Esophagus squamous epithelium (tissue), 5 donors: ENCODE measurements at places on chromosomes 6 and 20. TPM values are rescaled to one million over a fixed set of nuclear protein-coding genes. Genes with fewer than 3 reads are reported as not detected.

TP53TG5 gene
- total RNA-seq: not detected

RREB1 gene
- 79.6 TPM for total RNA-seq

GRM4 gene
- not detected for total RNA-seq

SLC22A3 gene
- total RNA-seq: 14.2 TPM

SLC17A3 gene
- total RNA-seq: not detected

GRCh38 chr6:37258405-37259105 lies 611 bp upstream of the TMEM217 start:
- no peaks in the 10 kb centered on the region for H3K27me3 ChIP-seq
- peak overlapping the region; percentile 98 for H3K4me3 ChIP-seq
- H3K27ac ChIP-seq: peak overlapping the region; percentile 97
- no peaks in the 10 kb centered on the region for H3K36me3 ChIP-seq
- peaks cover 15% of the 10 kb centered on the region for H3K4me1 ChIP-seq
- DNase-seq: no peak

- no peak overlapping the region for H3K4me3 ChIP-seq
- H3K27me3 ChIP-seq: no peaks in the 10 kb centered on the region
- DNase-seq: no peak
- H3K27ac ChIP-seq: no peak overlapping the region
- H3K36me3 ChIP-seq: no peaks in the 10 kb centered on the region
- H3K4me1 ChIP-seq: peaks cover 9% of the 10 kb centered on the region
These were observed 202.7 kb upstream of the MARCKS start for GRCh38 chr6:113654396-113654795.

- H3K27ac ChIP-seq: no peak overlapping the region
- no peak overlapping the region for H3K4me3 ChIP-seq
- no peaks in the 10 kb centered on the region for H3K36me3 ChIP-seq
- DNase-seq: no peak
- H3K27me3 ChIP-seq: no peaks in the 10 kb centered on the region
These were observed 152.8 kb upstream of the RIPOR2 start for GRCh38 chr6:25088513-25088912.

DNA sequence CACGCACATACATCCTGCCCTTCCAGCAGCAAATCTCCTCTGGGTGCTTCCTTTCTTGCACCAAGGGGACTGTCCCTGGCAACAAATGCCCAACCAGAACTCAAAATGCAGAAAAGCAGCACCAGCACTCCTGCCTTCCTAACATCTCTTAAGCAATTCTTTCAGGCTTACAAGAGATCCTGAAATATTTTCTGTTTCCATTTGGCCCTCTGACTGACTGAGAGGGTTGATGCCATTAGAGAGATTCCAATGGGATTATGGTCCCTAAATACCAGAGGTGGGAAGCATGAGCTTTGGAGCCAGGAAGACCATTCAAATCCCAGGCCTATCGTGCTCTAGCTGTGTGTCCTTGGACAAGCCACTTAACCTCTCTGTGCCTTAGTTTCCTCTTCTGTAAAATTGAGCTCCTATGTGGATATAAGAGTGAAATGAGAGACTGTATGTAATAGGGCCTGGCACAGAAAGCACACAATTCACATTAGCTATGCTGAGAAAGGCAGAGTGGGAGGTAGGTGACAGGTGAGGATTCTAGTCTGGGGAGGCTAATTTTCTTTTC lies 56.8 kb downstream of the PRDM1 start:
- no peaks in the 10 kb centered on the region for H3K36me3 ChIP-seq
- no peak overlapping the region for H3K27ac ChIP-seq
- H3K4me3 ChIP-seq: no peak overlapping the region
- no peak for DNase-seq

- no peak overlapping the region for H3K4me3 ChIP-seq
- no peak for DNase-seq
- no peak overlapping the region for H3K27ac ChIP-seq
- no peaks in the 10 kb centered on the region for H3K27me3 ChIP-seq
- H3K4me1 ChIP-seq: no peaks in the 10 kb centered on the region
- H3K36me3 ChIP-seq: no peaks in the 10 kb centered on the region
These were observed 365.9 kb downstream of the TAF4 start for GRCh38 chr20:61699495-61700374.

DNA sequence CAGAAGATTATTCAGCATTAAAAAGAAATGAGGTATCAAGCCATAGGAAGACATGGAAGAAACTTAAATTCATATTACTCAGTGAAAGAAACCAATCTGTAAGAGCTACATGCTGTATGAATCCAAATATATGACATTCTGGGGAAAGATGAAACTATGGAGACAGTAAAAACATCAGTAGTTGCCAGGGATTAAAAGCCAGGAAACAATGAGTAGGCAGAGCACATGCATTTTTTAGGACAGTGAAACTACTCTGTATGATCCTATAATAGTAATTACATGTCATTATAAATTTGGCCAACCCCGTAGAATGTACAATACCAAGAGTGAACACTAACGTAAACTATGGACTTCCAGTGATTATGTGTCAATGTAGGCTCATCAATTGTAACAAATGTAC lies 92.8 kb upstream of the RNF217 start:
- no peak overlapping the region for H3K4me3 ChIP-seq
- H3K4me1 ChIP-seq: no peaks in the 10 kb centered on the region
- no peak for DNase-seq
- H3K27ac ChIP-seq: no peak overlapping the region
- H3K27me3 ChIP-seq: no peaks in the 10 kb centered on the region

DNA sequence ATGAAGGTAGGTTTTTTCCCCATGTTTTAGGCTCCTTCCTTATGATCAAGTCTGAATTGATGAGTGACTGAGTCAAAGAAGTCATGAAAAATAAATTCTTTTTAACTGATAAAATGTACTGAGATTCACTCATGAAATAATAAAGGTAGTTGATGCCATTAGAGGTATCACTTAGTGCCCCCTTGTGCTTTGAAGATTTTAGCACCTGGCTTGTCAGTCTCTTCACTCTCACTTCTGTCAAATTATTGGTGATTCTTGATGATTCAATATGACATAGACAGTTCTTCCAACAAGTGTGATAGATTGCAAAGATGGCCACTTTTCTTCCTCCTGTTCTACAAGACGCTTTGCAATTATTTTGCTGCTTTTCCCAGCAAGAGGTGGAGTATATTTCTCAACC lies 4.2 kb upstream of the DLK2 start:
- peaks cover 9% of the 10 kb centered on the region for H3K4me1 ChIP-seq
- no peak overlapping the region for H3K4me3 ChIP-seq
- no peak for DNase-seq
- no peaks in the 10 kb centered on the region for H3K36me3 ChIP-seq

GRCh38 chr20:51404297-51405060 lies 138.0 kb downstream of the NFATC2 start:
- H3K36me3 ChIP-seq: peaks cover 8% of the 10 kb centered on the region
- peaks cover 27% of the 10 kb centered on the region for H3K4me1 ChIP-seq
- H3K27me3 ChIP-seq: no peaks in the 10 kb centered on the region
- H3K4me3 ChIP-seq: no peak overlapping the region
- DNase-seq: peak; percentile 29

GRCh38 chr6:154468760-154469159 lies 41.7 kb downstream of the CNKSR3 start:
- peaks cover 78% of the 10 kb centered on the region for H3K4me1 ChIP-seq
- no peak overlapping the region for H3K27ac ChIP-seq
- no peak for DNase-seq
- no peaks in the 10 kb centered on the region for H3K36me3 ChIP-seq
- H3K27me3 ChIP-seq: no peaks in the 10 kb centered on the region

DNA sequence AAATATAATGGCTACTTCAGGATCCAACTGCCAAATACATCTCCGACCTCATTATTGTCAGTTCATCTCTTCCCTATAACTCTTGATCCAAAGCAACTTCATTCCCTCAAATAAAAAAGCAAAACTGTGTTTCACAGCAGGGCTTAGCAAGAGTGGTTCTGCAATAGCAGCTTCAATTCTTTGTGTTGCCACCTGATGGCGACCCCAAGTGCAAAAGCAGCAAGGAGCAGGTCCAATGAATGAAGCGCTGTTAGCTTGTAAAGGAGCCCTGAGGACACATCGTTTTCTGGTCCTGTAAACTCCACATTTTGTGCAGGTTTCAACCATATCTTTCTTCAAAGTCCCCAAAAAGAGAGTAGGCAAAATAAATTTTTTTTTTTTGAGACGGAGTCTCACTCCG lies 19.6 kb downstream of the RTN4IP1 start:
- DNase-seq: no peak
- H3K4me1 ChIP-seq: no peaks in the 10 kb centered on the region
- no peak overlapping the region for H3K4me3 ChIP-seq
- H3K27ac ChIP-seq: no peak overlapping the region
- H3K27me3 ChIP-seq: no peaks in the 10 kb centered on the region

DNA sequence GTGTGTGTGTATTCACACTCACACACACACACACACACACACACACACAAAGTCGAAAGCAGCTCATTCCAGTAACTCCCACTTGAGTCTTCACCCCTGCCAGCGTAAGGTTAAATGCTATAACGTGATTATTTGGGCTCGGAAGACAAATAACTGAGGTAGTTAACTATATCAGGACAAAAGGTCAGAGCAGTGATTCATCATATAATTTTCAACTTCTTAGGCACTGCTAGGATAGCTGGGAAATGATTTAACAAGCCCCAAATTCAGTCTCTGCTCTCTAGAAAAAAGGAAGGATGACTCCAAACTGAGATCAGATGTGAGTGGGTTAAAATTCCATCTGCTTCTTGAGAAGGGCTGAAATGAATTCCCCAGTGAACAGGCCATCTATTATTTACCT lies 30.7 kb downstream of the HDGFL1 start:
- no peaks in the 10 kb centered on the region for H3K27me3 ChIP-seq
- no peaks in the 10 kb centered on the region for H3K4me1 ChIP-seq
- H3K27ac ChIP-seq: no peak overlapping the region
- DNase-seq: no peak

DNA sequence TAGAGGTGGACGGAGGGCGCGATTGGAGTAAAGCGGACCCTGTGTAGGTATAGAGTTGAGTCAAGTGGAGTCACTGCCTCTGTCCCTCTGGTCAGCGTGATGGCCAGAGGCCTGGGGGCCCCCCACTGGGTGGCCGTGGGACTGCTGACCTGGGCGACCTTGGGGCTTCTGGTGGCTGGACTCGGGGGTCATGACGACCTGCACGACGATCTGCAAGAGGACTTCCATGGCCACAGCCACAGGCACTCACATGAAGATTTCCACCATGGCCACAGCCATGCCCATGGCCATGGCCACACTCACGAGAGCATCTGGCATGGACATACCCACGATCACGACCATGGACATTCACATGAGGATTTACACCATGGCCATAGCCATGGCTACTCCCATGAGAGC lies 479 bp downstream of the SLC39A7 start:
- H3K4me1 ChIP-seq: peaks cover 43% of the 10 kb centered on the region
- H3K4me3 ChIP-seq: peak overlapping the region; percentile 81
- H3K36me3 ChIP-seq: peaks cover 28% of the 10 kb centered on the region
- peak overlapping the region; percentile 97 for H3K27ac ChIP-seq
- H3K27me3 ChIP-seq: no peaks in the 10 kb centered on the region
- DNase-seq: no peak

- no peak for DNase-seq
- H3K4me1 ChIP-seq: no peaks in the 10 kb centered on the region
- H3K36me3 ChIP-seq: no peaks in the 10 kb centered on the region
These were observed 448.7 kb upstream of the JARID2 start for GRCh38 chr6:14796974-14797762.

DNA sequence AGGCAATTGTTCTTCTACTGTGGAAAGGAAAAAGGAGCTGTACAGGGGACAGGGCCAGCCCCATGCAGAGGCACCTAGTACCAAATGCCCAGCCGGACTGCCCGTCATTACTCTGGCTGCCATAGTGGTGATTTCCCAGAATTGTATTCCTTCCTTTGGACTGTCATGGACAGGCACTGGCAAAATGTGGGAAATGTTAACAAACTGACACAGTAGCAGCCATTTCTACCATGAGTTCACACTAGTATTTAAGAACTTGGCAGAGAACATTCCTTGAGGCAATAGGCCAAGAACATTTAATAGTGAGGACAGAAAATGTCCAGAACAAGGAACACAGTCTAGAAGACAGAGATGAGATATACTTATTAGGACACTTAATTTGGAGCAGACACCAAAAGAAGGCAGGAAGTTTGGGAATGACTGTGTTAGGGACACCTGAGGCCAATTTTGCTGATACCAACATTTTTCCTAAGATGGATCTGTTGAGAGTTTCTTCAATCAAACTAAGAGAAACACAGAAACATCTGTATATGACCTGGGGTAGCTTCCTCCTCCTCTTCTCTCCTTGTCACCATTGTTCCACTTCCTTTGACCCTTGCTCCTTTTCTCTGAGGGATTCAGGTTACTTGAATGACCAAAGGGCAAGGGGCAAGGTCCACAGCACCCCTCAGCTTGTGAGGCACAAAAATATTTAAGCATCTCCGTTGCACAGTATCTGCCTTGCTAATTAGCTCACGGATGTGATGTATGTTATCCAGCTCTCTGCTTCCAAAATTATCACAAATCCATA lies 14.9 kb downstream of the ADTRP start:
- H3K27me3 ChIP-seq: no peaks in the 10 kb centered on the region
- peaks cover 40% of the 10 kb centered on the region for H3K4me1 ChIP-seq
- no peaks in the 10 kb centered on the region for H3K36me3 ChIP-seq
- DNase-seq: no peak

- no peak for DNase-seq
- H3K27me3 ChIP-seq: no peaks in the 10 kb centered on the region
- H3K27ac ChIP-seq: no peak within 1 kb of the TSS
These were observed at the start of gene FRMD1 for GRCh38 chr6:168078943-168079405. TSS of gene FRMD1 (minus strand) at chr6:168079212. CDS start at chr6:168079094, 118 bp downstream.

DNA sequence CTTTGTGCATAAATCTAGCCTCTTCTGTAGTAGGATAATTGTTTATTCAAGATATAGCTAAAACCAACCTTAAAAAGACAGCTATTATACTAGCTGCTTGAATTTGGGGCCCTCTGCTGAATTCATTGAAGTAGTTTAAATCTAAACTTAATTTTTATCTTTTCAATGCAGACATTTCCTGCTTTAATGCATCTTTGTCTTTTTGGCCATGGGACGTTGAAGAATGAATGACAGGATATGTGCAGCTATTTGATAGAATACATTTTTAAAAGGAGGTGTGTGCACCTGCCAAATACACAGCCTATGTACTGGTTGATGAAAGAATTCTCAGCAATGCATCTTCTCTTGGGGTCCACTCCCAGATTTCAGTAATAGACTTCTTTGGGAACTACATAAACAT lies 524.9 kb downstream of the PHF3 start:
- H3K4me3 ChIP-seq: no peak overlapping the region
- no peak for DNase-seq
- H3K36me3 ChIP-seq: no peaks in the 10 kb centered on the region
- H3K27ac ChIP-seq: no peak overlapping the region

DNA sequence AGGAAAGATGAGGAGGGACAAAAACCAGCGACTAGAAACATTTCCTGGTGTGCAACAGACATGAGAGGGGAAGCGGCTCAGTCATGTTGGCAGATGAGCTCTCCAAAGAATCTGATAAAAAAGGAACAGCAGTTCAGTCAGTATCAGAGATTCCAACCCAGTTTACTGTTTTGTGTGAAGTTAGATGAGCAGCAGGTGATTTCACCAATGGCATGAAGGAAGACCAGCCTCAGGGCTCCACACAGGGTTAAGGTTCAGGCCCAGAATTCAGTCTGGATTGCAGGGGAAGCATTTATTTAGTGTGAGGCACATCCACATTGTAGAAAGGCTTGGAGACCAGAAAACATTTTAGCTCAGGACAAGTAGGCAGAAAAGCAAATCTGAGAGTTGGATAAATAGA lies 317.8 kb downstream of the C6orf118 start:
- no peaks in the 10 kb centered on the region for H3K36me3 ChIP-seq
- no peak overlapping the region for H3K27ac ChIP-seq
- no peaks in the 10 kb centered on the region for H3K27me3 ChIP-seq
- DNase-seq: no peak
- H3K4me3 ChIP-seq: no peak overlapping the region
- no peaks in the 10 kb centered on the region for H3K4me1 ChIP-seq
